Kidney epithelial cell (primary cell): ENCODE measurements at places on chromosomes 3 and 15. TPM values are rescaled to one million over a fixed set of nuclear protein-coding genes. Genes with fewer than 3 reads are reported as not detected.

GRCh38 chr15:47803767-47804166 lies 86.5 kb downstream of the SEMA6D start:
- no peak for DNase-seq

- no peak for DNase-seq
These were observed 139.8 kb downstream of the WDR76 start for GRCh38 chr15:43966646-43967045.

DNA sequence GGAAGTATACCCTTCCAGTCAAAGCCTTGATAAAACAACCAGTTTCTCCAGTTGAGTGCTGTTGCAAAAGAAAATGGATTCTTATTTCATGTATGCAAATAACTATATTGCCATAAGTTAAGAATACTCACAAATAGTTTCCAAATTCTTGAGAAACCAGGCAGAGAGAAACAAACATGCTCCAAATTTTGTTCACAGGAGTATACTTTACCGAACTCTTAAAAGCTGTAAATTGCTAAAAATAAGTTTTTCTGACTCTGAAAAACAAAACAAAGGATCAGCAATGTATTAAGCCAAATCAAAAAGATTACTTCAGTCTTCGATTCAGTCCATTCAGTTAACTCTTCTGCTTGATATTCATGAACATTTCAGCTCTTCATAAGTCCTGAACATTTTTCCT lies 646.5 kb downstream of the MCTP2 start:
- no peak for DNase-seq

- DNase-seq, result no peak
These were observed 45.6 kb downstream of the LRRC3B start for GRCh38 chr3:26668171-26668570.

- DNase-seq, result no peak
These were observed 2.1 kb upstream of the OXSR1 start for GRCh38 chr3:38163117-38163840.

DNA sequence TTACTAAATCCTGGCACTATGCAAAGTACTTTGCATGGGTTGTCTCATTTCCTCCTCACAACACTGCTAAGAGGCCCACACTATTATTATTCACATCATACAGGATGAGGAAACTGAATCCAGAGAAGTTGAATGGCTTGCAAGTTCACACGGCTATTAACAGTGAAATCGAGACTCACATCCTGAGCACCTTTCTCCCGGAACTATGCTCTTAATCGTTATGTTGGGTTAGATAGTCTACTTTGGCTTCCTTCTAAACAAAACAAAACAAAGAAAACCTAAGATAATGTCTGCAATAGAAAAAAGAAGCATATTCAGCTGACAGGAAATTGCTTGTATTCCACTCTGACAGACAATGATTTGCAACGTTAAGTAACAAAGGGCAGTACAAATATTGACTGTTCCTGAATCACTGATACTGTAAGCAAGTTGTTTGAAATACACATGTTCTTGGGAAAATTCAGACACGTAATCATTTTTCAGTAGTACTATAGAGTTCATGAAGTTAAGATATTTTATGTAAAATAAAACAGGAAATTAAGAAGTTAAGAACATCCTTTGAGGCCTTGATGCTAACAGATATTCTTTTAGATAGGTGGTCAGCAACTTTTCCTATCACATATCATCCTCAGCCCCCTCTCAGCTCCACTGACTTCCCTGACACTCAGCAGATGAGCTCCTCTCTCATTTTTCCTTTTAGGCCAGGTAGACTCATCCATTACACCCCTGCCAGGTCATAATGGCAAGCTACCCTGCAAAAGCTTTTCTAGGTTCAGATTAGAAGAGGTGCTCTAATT lies 40.7 kb downstream of the C2CD4B start:
- DNase-seq, result no peak

DNA sequence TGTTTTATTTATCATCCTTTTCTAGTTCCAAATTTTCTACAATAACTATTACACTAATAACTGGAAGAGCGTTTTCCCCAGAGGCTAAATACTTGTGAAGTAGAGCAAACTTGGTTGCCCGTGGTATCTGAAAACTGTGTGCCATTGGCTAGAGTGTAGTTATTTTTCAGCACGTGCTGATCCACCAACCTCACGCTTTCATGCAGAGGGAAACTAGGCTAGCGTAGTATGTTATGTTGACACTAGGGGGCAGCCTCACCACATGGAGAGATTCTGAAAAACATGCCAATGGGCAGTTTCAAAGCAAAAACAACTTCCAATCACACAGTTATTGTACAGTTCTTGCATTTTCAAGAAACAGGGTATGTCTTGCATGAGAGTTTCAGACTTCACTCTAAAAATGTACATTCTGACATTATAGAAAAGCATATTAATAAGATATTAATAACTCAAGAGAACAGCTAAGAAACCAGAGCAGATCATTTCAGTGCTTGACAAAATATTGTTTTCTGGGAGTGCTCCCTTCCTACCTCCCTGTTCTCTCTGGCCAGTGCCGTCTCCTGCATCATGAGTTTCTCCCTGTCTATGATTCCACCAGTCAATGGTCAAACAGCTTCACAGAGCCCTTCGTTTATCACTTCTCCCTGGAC lies 39.7 kb downstream of the SPATA12 start:
- DNase-seq, result no peak

- DNase-seq, result no peak
These were observed 32.2 kb downstream of the DNAAF4 start for GRCh38 chr15:55475842-55476241.

- no peak for DNase-seq
These were observed 48.7 kb upstream of the GADL1 start for GRCh38 chr3:30943206-30943605.

GRCh38 chr15:80159811-80160569 lies 7.2 kb downstream of the FAH start:
- DNase-seq, result no peak

GRCh38 chr3:128619146-128619890 lies 31.3 kb downstream of the RPN1 start:
- DNase-seq, result peak; percentile 26

DNA sequence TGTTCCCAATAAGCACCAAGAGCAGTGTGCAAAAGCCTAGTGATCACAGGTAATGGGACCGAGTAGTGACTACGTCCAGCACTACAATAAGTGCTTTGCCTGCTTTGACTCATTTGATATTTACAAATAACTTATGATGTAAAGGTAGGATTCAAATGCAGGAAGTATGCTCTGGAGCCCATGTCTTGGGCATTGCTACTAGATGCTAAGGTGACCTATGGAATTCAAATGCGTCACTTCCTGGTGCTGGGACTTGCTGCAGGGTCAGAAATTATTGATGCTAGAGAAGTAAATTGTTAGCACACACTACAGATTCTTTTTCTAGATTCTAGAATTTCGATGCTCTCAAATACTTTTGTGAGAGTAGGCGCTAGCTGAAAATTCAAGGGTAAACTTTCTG lies 101.2 kb upstream of the TSC22D2 start:
- no peak for DNase-seq

GRCh38 chr3:12192655-12193484 lies 34.2 kb upstream of the TIMP4 start:
- DNase-seq, result no peak

DNA sequence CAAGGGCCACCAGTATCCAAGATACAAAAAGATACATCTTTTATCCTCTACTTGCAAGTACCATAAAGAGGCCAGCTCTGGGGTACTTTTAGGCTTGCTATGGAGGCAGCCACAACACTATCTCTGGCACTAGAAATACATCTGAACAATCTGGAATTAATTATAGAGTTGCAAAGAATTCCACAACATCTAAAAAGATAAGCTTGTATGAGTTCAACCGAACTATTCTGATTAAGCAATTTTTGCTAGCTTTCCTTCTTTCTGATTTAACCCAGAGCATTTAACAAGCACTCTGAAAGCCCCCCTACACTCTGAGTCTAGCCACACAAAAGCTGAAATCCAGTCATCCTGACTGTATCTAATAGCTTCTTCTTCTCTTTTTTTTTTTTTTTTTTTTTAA lies 95.4 kb downstream of the FRMD5 start:
- no peak for DNase-seq

DNA sequence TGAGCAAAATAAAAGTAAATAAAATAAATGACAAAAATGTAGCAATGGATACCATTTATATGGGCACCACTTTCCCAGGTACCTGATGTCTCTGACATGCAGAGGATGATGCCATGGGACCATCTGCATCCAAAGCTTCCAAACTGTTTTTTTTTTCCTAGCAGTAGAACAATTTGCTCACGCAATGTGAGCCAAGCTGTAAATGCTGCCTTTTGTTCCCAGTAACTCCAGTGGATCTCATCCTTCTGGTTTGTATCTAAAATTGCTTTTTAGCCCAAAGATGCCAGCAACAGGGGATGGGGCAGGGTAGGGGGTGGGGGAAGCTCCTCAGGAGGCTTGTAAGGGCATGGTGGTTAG lies 32.7 kb downstream of the SLC12A8 start:
- no peak for DNase-seq

- no peak for DNase-seq
These were observed 463.6 kb upstream of the KCNMB2 start for GRCh38 chr3:178072391-178073305.

GRCh38 chr15:88066636-88067330 lies 189.8 kb downstream of the NTRK3 start:
- no peak for DNase-seq

GRCh38 chr3:48951764-48952163 lies 33.1 kb downstream of the ARIH2 start:
- no peak for DNase-seq

DNA sequence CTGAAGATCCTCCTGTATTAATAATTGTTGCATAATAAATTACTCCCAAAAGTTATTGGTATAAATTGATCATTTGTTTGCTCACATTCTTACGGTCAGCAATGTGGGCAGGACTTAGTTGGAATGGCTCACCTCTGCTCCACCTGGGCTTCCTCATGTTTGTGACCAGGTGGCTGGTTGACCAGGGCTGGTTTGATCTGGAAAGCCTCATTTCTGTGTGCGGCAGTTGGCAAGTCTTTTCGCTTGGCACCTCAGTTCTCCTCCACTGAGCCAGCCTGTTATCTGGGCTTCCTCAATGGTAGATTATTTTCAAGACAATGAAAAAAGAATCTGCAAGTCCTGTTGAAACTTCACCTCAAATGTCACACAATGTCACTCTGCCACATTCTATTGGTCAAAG lies 301.1 kb downstream of the TBL1XR1 start:
- no peak for DNase-seq

- DNase-seq, result no peak
These were observed 74.7 kb upstream of the C3orf80 start for GRCh38 chr3:160150525-160150924.

DNA sequence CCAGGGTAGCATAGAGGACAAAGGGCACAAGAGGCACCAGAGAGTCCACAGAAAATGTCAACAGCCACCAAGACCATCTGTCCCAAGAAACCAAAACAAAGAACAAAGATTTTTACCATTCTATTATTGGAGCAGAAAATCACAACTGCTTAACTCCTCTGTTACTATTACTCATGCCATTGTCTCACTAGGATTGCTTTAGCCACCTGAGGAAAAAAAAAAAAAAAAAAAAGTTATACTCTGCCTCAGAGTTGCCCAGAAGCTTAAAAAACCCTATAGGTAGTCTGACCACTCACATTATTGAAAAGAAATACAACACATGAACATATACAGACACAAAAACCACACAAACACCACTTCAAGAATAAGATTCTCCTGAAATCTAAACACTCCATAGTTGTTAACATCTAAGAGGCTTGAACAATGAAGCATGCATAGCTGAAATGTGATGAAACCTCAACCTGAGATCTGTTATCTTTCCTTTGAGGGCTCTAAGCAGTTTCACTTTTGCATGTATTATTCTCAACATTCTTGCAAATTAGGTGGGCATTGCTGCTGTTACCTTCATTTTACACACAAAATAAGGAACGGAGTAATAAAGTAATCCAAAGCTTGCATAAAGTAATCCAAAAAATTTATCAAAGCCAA lies 85.4 kb downstream of the IGSF11 start:
- DNase-seq, result no peak

- no peak for DNase-seq
These were observed 659.3 kb downstream of the NAALADL2 start for GRCh38 chr3:175518459-175518858.

GRCh38 chr3:102374863-102375634 lies 59.8 kb upstream of the ZPLD1 start:
- no peak for DNase-seq

MME gene
- total RNA-seq, result 83.5 and 117 TPM in 2 replicates

MAGEF1 gene
- 32.5 and 48.0 TPM in 2 replicates for total RNA-seq

COMMD2 gene
- 31.9 and 44.4 TPM in 2 replicates for total RNA-seq

SYNPR gene
- total RNA-seq, result not detected in 2 replicates

CTXN2 gene
- total RNA-seq, result 0.14 TPM in 1 of 2 replicates, not detected in the other

GOLGA6D gene
- not detected in 2 replicates for total RNA-seq

SELENOT gene
- total RNA-seq, result 109 and 135 TPM in 2 replicates

CATSPER2 gene
- 1.8 and 5.0 TPM in 2 replicates for total RNA-seq

CKMT1B gene
- 3.7 and 5.1 TPM in 2 replicates for total RNA-seq

PRR20G gene
- total RNA-seq, result 0.75 TPM in 1 of 2 replicates, not detected in the other

IFT122 gene
- 9.1 and 27.2 TPM in 2 replicates for total RNA-seq

PLXNB1 gene
- total RNA-seq, result 115 and 137 TPM in 2 replicates

TYRO3 gene
- 5.2 and 10.7 TPM in 2 replicates for total RNA-seq
